ENCODE measurements at places on chromosomes 5 and 9. TPM values are rescaled to one million over a fixed set of nuclear protein-coding genes. Genes with fewer than 3 reads are reported as not detected.
A peak's percentile ranks its signal among the peaks of the same experiment; 100 is the strongest.

GRCh38 chr5:110823571-110823970, 84.8 kb downstream of the SLC25A46 start:
- no peak overlapping the region for H3K27ac ChIP-seq
- no peaks in the 10 kb centered on the region for H3K27me3 ChIP-seq
- DNase-seq = no peak
- H3K4me1 ChIP-seq = no peaks in the 10 kb centered on the region
- no peaks in the 10 kb centered on the region for H3K36me3 ChIP-seq

SPATA31D4 gene
- total RNA-seq = not detected

DNA sequence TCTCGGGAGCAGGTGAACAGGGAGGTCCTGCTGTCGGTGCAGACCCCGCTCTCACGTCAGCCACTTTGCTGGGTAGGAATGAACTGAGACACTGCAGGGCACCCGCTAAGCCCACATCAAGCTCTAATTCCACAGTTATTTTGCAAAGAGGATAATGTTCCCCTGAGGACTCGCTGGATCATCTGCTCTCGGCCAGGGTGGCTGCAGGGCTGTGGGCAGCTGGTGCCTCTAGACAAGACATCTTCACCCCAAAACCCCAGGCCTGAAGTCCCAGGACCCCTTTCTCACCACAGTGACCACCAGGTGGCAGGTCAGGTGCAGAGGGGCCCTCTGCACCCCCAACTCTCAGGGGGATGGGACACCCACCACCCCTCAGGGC, 135.1 kb upstream of the PPP1R26 start:
- no peaks in the 10 kb centered on the region for H3K27me3 ChIP-seq
- H3K27ac ChIP-seq = no peak overlapping the region
- no peak overlapping the region for H3K4me3 ChIP-seq
- no peaks in the 10 kb centered on the region for H3K36me3 ChIP-seq

DNA sequence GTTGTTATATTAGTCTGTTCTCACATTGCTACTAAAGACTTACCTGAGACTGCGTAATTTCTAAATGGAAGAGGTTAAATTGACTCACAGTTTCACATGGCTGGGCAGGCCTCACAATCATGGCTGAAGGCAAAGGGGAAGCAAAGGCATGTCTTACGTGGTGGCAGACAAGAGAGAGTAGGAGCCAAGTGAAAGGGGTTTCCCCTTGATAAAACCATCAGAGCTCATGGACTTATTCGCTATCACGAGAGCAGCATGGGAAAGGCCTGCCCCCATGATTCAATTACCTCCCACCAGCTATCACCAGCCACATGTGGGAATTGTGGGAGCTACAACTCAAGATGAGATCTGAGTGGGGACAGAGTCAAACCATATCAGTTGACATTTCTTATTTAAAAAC, 374.5 kb upstream of the RORB start:
- H3K4me1 ChIP-seq = no peaks in the 10 kb centered on the region
- no peaks in the 10 kb centered on the region for H3K27me3 ChIP-seq
- DNase-seq = no peak
- no peaks in the 10 kb centered on the region for H3K36me3 ChIP-seq
- H3K4me3 ChIP-seq = no peak overlapping the region
- H3K27ac ChIP-seq = no peak overlapping the region

MORN5 gene
- 1.4 TPM for total RNA-seq

MUSK gene
- not detected for total RNA-seq

GRCh38 chr5:146731909-146732659, 146.5 kb downstream of the PPP2R2B start:
- no peak overlapping the region for H3K27ac ChIP-seq
- no peak overlapping the region for H3K4me3 ChIP-seq
- no peaks in the 10 kb centered on the region for H3K36me3 ChIP-seq
- no peaks in the 10 kb centered on the region for H3K4me1 ChIP-seq

GRCh38 chr9:115146581-115147021, 28.6 kb upstream of the TNC start:
- H3K27ac ChIP-seq = no peak overlapping the region
- H3K36me3 ChIP-seq = no peaks in the 10 kb centered on the region
- no peak for DNase-seq
- H3K27me3 ChIP-seq = no peaks in the 10 kb centered on the region

DNA sequence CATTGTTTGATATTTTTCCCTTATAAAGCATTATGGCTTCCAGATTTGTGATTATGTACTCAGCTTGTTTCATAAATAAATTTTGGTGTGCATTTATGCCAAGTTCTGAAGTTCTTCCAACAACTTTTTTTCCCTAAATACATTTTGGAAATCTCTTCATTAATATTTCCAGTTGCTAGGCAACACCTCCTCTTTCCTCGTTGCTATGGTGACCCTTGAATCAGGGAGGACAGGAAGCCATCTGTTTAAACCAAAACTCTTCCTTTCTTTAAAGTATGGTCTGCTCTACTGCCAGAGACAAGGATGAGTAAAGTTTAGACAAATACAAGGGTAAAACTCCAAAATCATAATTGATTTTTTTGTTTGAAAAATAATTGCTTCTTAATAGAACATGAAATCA, 779.3 kb downstream of the CDH9 start:
- H3K36me3 ChIP-seq = no peaks in the 10 kb centered on the region
- no peaks in the 10 kb centered on the region for H3K27me3 ChIP-seq
- no peak overlapping the region for H3K27ac ChIP-seq

DNA sequence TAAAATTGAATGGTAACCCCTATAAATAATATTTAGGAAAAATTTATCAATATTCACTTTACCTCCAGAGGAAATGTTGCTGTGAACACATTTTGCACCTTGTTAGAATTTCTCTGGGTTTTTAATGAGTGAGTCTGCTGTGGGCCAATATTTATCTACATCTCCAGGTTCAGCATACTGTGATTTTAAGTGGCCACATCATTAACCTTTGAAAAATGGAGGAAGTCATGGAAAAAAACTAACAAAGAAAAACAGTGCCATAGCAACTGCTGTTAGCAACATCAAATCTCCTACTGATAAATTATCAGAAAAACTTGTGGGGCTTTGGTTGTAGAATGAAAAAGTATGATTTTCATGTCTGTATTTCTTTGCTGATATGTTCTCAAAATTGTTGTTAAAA, 55.0 kb downstream of the CD180 start:
- no peak for DNase-seq
- H3K27ac ChIP-seq = no peak overlapping the region
- no peak overlapping the region for H3K4me3 ChIP-seq
- H3K4me1 ChIP-seq = no peaks in the 10 kb centered on the region
- no peaks in the 10 kb centered on the region for H3K36me3 ChIP-seq

F2RL2 gene
- 0.30 TPM for total RNA-seq

PCDHA9 gene
- not detected for total RNA-seq

- H3K36me3 ChIP-seq = peaks cover 2% of the 10 kb centered on the region
- H3K4me3 ChIP-seq = no peak overlapping the region
- DNase-seq = peak; percentile 56
- no peak overlapping the region for H3K27ac ChIP-seq
- no peaks in the 10 kb centered on the region for H3K4me1 ChIP-seq
Measured at GRCh38 chr9:93636172-93636661, 59.8 kb downstream of the PHF2 start.

WNK2 gene
- total RNA-seq = 5.7 TPM

- no peak overlapping the region for H3K27ac ChIP-seq
- no peaks in the 10 kb centered on the region for H3K4me1 ChIP-seq
- no peaks in the 10 kb centered on the region for H3K36me3 ChIP-seq
- no peaks in the 10 kb centered on the region for H3K27me3 ChIP-seq
Measured at GRCh38 chr5:7941692-7942091, 72.7 kb downstream of the MTRR start.

MRPL50 gene
- total RNA-seq = 15.5 TPM

TAF7 gene
- total RNA-seq = 74.0 TPM

Data from spleen (tissue), 13 donors.